ENCODE measurements at places on chromosomes 16 and 17.

GRCh38 chr17:5194346-5194745, 2.7 kb upstream of the ZNF594 start:
- DNase-seq: no peak

DNA sequence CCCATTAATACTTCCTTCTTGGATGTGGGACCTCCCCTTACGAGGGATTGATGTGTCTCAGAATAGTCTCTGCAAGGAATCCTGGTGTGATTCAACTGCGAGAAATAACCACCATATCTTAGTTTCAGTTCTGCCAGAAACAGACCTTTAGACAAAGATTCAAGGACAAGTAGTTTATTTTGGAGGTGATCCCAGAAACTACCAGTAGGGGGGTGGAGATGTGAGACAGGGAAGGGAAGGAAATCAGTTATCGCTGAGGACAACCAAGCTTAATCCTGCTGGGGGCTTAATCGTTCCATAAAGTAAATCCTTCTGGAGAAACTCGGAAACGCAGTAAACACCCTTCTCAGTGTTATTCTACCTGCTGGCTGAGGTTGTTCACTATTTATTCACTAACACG, 5.0 kb upstream of the SDR42E1 start:
- no peak for DNase-seq

DNA sequence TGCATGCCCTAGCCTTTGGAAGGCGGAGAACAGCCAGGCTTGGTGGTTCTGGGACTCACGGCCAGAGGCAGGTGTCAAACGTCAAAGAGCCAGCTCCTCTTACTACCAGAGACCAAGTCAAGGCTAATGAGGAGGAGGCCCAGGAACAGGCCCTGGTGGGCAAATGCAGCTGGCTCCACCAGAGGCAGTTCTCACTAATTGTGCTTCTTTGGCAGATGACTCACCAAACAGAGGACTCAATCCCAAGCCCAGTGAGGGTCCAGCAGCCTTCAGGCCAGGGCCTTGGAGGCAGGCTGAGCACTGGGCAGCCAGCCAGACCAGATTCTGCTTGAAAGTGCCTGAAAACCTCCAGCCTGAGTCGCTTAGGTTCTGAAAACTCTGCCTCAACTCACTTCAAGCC, 336.5 kb upstream of the CDH5 start:
- no peak for DNase-seq

DNA sequence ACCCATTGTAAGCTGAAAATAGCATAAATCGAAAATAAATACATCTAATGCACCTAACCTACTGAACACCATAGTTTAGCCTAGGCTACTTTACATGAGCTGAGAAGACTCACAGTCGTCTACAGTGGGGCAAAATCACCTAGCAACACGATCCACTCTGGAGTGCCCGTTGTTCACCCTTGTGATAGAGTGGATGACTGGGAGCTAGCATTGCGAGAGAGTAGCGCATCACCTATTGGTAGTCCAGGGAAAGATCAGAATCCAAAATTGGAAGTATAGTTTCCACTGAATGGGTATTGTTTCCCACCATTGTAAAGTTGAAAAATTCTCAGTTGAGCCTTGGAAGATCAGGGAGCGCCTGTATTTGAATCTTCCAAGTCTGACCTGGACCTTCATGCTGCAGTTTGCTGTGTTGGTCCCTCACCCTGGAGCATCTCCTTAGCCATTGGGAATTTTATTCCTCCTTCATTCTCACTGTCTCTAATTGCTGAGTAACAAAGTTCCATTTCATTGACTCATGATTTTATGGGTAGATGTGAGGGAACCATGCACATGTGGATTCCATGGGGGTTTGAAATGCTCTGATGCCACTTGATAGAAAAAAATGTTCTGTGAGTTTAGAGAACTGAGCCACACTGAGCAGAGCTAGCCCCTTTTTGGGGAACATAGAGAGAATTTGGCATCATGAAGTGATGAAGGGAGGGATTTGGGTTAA, 19.6 kb downstream of the AKAP1 start:
- no peak for DNase-seq

- no peak for DNase-seq
These were observed 30.1 kb downstream of the HOXB1 start for GRCh38 chr17:48500435-48501426.

GRCh38 chr17:79152110-79152509, 77.5 kb downstream of the ENGASE start:
- no peak for DNase-seq

GRCh38 chr16:3595110-3595486, 16.3 kb downstream of the SLX4 start:
- DNase-seq: no peak

- no peak for DNase-seq
These were observed 128.4 kb downstream of the SHISA9 start for GRCh38 chr16:13029786-13030185.

- no peak for DNase-seq
These were observed 28.2 kb downstream of the ZFHX3 start for GRCh38 chr16:73019457-73020362.

GRCh38 chr17:65697661-65698060, 136.2 kb upstream of the AXIN2 start:
- no peak for DNase-seq
